ENCODE measurements at places on chromosomes 2 and 18. TPM values are rescaled to one million over a fixed set of nuclear protein-coding genes. Genes with fewer than 3 reads are reported as not detected.

BOLL gene
- polyA plus RNA-seq: not detected

DOK6 gene
- polyA plus RNA-seq: 0.63 TPM

ZC3H6 gene
- polyA plus RNA-seq: 6.3 TPM

CFAP210 gene
- 0.27 TPM for polyA plus RNA-seq

RTP5 gene
- polyA plus RNA-seq: not detected

LYPD6 gene
- polyA plus RNA-seq: 4.6 TPM

CENPO gene
- polyA plus RNA-seq: 9.1 TPM

EFR3B gene
- polyA plus RNA-seq: 3.0 TPM
